ENCODE measurements at places on chromosomes 4 and X.

- DNase-seq = no peak
Observed at GRCh38 chr4:116413222-116413621, 672.2 kb downstream of the TRAM1L1 start.

- DNase-seq = no peak
Observed at GRCh38 chr4:68895561-68896198, 55.9 kb downstream of the UGT2A3 start.

DNA sequence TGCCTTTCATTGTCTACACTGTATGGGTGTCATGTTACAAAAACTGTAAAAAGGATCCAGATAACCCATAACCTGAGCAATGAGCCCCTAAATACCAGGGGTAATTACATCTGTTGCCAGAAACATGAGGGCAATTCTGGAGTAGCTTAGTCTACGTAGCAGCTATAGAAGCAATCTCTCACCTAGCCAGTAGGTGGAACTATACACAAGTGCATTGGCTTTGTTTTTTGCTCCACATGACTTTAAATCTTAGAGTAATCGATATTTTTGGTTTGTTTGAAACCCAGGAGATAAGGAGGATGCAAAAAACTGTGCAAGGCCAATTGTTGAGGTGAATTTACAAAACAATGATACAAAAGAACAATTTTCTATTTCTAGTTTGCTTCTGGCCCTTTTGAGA is 57.5 kb downstream of the GPR82 start:
- no peak for DNase-seq

DNA sequence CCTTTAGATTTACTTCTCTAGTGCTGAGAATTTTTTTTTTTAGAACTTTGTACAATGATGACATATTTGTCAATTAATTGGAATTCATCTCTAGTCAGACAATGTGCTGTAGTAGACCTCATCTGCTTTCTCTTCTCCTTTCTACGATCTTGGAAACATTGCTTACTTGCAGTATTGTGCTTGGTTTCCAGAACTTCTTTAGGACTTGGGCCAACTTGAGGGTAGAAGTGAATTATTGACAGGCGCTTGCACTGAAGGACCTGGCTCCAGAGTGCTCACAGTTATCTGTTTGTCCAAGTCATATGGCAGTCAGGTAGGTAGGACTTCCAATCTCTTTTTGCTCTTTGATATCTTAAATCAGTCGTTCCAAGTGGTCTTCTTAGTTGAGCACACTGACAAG is 39.6 kb downstream of the FNIP2 start:
- no peak for DNase-seq

DNA sequence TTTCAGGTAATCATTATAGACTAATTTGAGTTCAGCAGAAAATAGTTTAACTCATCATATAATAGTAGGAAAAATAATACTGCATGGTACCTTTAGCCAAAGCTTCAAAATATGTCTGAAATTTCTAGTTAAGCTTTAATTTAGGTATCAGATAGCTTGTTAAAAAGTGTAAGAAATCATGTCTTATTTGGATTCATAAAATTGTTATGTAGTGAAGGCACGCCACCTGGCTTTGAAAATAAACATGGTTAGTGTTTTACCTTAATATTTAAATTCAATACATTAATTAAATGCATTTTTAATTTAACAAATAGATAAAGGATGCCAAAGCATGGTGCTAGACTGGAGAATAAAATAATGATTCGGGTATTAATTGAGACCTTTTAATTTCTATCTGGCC is 211.4 kb downstream of the FSTL5 start:
- no peak for DNase-seq

Measured in stimulated activated naive CD8-positive, alpha-beta T cell treated with anti-CD3 and anti-CD28 coated beads, Interleukin-15, amount 100 ng/mL, for 72 hours (primary cell).